Activated CD8-positive, alpha-beta memory T cell treated with anti-CD3 and anti-CD28 coated beads for 1 hour (primary cell): ENCODE measurements at places on chromosomes 3 and 15.

- DNase-seq = no peak
Measured at GRCh38 chr3:184669578-184669977, 42.3 kb downstream of the MAGEF1 start.

- no peak for DNase-seq
Measured at GRCh38 chr3:42652251-42652610, 1.3 kb upstream of the ZBTB47 start.

DNA sequence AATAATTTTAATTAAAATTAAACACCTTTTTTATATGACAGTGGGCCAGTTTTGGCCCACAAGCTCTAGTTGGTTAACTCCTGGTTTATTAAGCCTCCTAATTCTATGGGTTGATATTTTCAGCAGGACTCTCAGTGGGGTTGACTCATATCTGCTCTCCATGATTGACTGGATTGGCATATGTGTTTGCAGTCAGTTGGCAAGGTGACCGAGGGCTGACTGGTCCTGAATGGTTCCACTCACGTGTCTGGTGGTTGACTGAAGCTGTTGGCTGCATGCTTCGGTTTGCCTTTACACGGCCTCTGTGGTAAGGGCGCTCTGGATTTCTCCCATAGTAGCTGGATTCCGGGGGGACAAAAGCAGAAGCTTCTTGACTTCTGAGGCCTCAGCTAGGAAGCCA lies 65.3 kb upstream of the ZNF280D start:
- DNase-seq = no peak

GRCh38 chr3:65112751-65113300 lies 425.0 kb upstream of the ADAMTS9 start:
- no peak for DNase-seq

GRCh38 chr3:115042351-115042750 lies 104.7 kb downstream of the ZBTB20 start:
- no peak for DNase-seq

DNA sequence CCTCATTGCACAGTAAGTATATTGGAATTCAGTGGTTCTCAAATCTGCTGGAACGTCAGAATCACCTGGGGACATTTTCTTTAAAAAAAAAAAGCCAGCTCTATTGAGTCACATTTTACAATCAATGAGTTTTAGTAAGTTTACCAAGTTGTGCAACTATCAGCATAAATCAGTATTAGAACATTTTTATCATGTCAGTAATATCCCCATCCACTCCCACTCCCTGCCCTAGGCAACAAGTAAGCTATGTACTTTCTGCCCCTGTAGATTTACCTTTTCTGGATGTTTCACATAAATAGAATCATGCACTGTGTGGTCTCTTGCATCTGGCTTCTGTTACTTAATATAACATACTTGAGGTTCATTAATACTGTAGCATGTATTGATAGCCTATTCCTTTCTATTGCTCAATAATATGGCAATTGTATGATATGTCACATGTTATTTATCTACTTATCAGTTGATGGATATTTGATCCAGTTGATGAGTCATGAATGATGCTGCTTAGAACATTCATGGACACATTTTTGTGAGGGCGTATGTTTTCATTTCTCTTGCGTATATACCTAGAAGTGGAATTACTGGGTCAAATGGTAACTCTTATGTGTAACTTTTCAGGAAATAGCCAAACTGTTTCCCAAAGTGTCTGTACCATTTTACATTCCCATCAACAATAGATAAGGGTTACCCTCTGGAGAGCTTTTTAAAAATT lies 180.5 kb downstream of the THSD4 start:
- no peak for DNase-seq

DNA sequence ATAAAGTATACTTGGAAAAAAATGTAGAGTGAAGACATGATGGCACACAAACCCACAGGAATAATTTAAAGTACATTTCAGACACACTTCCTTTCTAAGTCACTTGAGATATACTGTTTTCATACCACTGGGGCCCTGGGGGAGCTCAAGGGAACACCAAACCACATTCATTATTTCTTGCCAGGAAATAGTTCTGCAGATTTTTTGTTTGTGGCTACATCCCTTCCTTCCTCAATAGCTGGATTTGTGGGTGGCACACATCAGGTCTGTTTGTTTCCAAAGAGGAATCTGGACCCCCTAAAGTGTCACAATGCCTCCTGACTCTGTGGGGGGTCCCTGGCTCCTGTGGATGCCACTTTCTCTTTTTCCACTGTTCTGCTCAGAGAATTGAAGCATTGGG lies 153.5 kb upstream of the COL8A1 start:
- no peak for DNase-seq

DNA sequence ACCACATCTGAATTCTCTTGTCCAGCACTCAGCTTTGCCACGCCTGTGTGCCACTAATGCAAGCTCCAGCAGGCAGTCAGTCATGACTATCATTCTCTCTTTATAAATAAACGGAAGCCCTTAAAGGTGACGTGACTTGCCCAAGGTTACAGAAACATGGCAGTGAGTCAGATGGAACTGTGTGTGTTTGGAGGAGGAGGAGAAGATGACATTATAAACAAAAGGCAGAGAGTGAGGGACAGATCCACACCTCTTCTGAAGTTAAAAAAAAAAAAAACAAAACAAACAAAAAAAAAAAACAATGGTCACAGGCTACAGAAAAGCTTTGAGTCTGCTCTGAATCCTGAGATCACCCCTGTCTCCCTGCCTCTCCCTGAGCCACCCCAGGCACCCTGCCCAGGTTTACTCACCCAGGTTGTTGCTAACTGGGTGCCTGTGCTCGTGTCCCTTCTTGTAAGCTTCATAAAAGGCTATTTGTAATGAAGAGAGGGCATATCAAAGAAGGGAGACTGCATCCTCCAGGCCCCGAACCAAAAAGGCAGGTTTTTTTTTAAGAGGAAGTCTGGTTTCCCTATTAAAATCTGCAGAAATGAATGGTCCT lies 119.7 kb upstream of the PHLDB2 start:
- no peak for DNase-seq

DNA sequence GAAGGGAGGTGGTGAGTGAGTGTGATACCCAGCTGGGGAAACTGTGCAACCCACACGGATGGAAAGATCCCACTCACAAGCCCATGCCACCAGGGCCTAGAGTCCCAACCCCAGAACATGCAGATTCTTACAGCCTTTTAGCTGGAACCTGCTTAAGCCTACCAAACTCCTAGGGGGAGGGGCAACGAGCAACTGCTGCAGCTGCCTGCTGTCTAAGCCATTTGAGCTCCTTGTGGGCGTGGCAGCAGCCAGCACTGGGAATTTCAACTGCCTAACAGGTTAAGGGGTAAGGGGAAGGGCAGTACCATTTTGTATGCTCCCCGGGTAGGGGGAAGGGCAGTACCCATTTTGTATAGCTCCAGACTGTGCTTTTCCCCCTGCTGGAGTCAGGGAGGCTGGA lies 673.2 kb upstream of the BCHE start:
- no peak for DNase-seq

DNA sequence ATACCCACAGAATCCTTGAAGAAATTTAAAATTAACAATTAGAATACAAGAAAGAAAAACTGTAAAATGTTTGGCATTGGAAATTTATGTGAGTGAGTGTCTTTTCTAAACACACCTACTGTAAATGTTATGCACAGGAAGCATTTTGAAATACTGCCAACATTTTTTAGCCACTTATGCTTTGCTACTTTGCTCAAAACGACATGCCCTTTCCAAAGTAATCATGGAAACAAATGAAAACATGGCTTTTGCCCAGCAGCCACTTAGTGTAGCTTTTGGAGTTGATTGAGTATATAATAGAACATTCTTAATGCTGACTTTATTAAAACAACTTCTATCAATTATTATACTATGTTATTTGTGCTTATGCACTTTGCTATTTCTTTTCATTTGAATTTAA lies 823.0 kb downstream of the CADM2 start:
- DNase-seq = no peak

DNA sequence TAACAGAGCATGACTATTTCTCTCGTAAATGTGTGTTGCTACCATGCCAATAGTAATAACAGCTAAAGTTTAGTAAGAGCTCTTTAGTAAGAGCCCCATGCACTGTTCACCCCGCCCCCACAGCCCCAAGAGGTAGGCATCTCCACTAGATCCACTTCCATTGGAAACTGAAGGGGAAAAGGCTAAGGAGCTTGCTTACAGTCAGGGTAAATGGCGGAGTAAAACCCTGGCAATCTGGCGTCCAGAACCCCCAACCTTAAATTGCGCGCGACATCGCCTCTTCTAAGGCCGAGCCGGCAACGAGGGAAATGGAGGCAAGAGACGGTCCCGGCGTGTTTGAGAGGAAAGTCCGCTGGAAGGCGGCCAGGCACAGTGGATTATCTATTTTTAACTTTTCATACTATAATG lies 654 bp upstream of the C3orf38 start:
- no peak for DNase-seq
